ENCODE measurements at places on chromosomes 6 and 20.

- DNase-seq: no peak
Measured at GRCh38 chr6:119942078-119942752, 592.7 kb upstream of the MAN1A1 start.

DNA sequence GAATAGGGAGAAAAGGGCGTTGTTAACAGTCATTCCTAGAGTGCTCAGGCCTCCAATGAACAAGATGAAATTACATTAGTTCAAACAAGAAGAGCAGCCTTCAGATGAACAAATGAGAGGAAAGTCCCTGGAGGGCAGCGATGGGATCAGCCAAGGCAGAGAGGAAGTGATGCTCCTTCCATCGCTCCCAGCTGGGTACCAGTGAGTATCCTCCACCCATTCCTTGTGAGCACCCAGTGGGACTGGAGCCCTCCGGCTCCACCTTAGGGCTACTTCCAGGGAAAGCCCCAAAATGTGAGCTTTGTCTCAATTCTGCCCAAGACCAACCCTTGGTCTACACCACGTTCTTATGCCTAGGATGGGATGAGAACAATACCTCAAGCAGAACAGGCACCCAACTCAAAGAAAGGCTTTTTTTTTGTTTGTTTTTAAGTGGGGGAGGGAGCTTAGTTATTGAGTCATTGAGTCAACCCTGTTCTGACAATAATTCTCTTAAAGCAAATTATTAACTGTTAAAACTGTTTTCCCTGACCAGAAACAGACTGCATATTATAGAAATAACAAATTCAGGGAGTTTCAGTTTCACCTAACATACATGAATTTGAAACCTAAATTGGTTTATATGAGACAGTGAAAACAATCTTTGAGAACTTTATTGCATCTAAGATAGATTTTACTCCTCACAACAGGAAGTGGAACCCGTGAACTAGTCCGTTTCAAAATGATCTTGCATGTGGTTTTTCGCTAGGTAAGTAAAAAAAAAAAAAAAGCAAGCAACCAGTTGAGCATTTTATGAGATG is 106.9 kb downstream of the IPCEF1 start:
- DNase-seq: no peak

DNA sequence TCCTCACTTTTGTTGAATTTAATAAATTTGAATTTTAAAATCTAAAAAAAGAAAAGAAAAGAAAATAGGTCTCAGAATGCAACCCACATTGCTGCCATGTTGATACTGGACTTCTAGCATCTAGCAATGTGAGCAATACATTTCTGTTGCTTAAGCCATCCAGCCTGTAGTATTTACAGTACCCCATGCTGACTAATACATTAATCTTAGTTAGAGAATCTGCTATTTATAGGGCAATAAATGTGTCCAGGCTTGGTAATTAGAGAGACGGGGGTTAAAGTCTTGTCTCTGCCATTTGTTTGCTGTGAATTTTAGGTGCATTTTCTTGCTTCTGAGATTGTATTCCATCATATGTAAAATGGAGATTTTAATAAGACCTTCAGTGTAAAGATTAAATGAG is 471.3 kb downstream of the DHX35 start:
- DNase-seq: no peak

GRCh38 chr20:56069016-56069415 is 63.7 kb upstream of the CBLN4 start:
- no peak for DNase-seq
